HuH-7.5 (cell line): ENCODE measurements at places on chromosomes 4 and X.

DNA sequence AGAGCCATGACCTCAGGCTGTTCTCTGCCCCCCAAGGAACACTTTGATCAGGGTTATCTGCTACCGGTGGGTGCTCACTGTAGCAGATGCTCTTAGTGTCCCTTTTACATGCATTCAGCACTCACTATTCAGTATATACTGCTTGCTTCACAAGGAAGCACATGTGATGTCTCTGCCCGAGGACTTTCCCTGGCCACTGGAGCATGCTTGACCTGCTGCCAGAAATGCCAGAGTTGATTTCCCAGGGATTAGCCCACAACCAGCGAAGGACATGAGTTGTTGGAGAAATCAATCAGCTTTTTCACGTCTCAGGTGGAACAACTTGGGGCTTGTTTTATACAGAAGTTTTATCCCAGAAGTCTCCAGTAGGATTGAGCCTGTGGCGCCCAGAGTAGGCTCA lies 51.2 kb upstream of the RPS6KA3 start:
- DNase-seq, result no peak

DNA sequence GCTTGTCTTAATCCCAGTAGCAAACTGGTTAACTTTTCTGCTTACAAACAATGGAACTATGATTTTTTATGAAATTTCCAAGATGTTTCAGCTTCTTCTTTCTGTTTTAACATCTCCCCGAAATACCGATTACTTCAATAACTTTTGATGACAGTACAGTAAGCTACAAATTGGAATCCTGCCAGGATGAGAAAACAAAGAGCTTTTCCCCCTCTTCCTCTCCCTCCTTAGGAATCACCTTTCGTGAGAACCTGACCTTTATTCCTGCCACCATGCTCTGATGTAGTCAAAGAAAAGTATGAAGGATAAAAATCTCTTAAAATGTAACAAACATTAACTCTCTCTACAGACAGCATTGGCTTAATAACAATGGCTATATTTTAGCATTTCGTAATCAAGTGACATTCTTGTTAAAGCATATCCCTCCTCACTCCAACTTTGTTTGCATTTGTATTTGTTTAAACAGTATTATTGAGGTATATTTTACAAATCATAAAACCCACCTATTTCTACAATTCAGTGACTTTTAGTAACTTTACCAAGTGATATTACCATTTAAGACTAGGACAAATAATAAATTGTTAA lies 148.7 kb upstream of the NAP1L5 start:
- DNase-seq, result no peak

DNA sequence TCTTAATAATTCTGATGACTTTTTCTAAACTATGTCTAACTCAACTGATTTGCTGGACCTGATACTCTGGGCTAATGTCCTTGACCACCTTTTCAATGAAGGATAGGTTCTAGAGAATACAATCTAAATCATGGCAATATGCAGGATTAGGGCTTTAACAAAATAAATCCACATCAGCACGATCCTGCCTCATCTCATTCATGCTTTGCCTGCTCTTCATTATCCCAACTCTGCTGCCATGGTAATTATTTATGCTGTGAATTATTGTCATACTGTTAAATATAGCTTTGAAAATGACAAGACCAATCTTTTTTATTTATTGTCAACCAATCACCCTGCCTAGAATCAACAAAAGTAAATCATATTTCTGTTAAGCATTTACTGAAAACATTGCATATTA lies 2176.7 kb upstream of the AGA start:
- no peak for DNase-seq

DNA sequence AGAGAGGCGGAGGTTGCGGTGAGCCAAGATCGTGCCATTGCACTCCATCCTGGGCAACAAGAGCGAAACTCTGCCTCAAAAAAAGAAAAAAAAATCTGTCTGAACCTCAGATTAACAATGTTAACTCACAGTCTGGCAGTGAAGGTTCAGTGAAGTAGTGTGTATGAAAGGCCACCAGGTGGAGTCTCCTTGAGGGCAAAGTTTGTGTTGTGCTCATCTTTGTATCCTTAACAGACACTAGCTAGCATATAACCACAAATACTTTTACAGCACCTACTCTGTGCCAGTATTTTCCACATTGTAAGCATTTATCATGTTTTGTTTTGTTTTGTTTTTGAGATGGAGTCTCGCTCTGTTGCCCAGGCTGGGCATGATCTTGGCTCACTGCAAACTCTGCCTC lies 46.0 kb upstream of the MGST2 start:
- no peak for DNase-seq

GRCh38 chr4:92183825-92184224 lies 119.9 kb upstream of the GRID2 start:
- DNase-seq, result no peak

- DNase-seq, result no peak
Observed at GRCh38 chrX:155819525-155819924, 61.6 kb upstream of the VAMP7 start.
